ENCODE measurements at places on chromosomes 13 and 19.

DNA sequence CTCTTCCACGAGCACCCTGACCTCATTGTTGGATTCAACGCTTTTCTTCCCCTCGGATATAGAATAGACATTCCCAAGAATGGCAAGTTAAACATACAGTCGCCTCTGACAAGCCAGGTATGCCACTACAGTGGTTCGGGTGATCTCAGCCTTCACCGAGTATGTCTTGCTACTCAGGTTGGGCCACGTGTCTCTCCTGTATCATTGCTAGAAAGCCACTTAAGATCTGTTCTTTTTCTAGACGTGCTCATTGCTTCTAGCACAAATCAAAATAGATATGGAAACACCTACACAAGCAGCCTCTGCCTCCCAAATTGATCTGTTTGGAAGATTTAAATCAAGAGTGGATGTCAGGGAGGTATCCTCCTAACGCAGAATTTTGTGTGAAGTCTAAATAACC lies 2.3 kb downstream of the SIN3B start:
- DNase-seq = no peak

- no peak for DNase-seq
Observed at GRCh38 chr19:39481229-39481545, 549 bp downstream of the TIMM50 start.

- DNase-seq = no peak
Observed at GRCh38 chr13:106151056-106151699, 384.3 kb downstream of the EFNB2 start.

- no peak for DNase-seq
Observed at GRCh38 chr19:28501976-28502375, 711.0 kb downstream of the UQCRFS1 start.

DNA sequence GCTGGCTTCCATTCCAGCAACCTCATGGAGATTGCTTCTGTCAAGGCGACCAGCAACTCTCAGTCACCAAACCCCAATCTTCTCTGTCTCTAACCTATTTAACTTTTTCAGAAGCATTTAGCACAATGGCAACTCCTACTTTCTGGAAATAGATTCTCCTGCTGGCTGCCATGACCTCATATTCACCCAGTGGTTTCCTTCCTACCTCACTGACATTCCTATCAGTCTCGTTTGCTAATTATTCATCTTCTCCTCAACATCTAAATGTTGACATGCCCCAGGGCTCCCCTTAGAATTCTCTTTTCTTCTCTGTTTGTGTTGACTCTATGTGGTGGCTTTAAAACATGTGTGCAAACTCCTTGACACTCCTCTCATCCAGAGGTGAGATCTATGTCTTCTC lies 106.7 kb downstream of the OLFM4 start:
- DNase-seq = no peak

- DNase-seq = no peak
Observed at GRCh38 chr13:42484386-42484785, 89.6 kb upstream of the TNFSF11 start.

- no peak for DNase-seq
Observed at GRCh38 chr19:13622766-13623715, 116.8 kb upstream of the CACNA1A start.

- DNase-seq = no peak
Observed at GRCh38 chr13:109684824-109685202, 101.6 kb downstream of the IRS2 start.

DNA sequence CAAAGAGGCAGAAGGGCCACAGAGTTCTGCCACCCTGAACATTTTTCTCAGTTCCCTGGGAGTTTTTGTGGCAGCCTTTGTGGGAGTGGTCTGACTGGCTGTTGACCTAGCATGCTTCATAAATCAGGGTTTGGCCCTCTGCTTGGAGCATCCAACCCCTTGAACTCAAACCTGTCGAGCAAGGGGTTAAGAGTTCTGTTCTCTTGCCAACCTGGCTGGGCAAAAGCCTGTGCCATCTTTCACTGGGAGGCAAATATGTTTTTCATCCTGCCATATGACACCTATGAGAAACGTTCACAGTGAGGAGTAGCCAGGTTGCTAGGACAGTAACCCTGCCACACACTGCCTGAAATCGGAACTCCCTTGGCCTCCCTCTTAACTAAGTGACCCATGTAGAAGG lies 7.7 kb upstream of the TEX26 start:
- DNase-seq = no peak

- DNase-seq = no peak
Observed at GRCh38 chr13:94622344-94622743, 20.7 kb downstream of the GPR180 start.

- no peak for DNase-seq
Observed at GRCh38 chr19:50837300-50837699, 3.9 kb upstream of the KLK15 start.

DNA sequence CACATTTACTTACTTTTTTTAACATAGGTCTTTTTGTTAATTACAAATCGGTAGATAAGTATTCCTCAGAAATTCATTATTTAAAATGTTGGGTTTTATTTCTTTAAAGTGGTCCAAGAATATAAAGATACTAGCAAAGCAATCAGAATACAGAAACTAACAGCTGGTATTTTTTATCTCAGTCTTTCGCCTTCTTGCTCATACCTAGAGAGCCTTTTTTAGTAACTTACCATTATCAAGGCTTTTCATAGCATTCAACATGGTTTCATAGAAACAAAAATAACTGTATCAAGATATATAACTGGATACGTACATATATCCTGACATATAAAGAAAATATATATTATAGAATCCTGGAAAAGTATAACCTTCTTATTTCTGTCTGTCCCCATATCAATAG lies 227.8 kb upstream of the MIR17HG start:
- DNase-seq = no peak

GRCh38 chr19:16142032-16142580 lies 1.4 kb upstream of the HSH2D start:
- no peak for DNase-seq

- DNase-seq = no peak
Observed at GRCh38 chr13:49213997-49214916, 5.9 kb upstream of the MLNR start.

- no peak for DNase-seq
Observed at GRCh38 chr13:43830497-43830881, 43.7 kb upstream of the ENOX1 start.

- no peak for DNase-seq
Observed at GRCh38 chr13:44768775-44769581, 192.8 kb upstream of the TSC22D1 start.

- no peak for DNase-seq
Observed at GRCh38 chr13:34000955-34001354, 183.0 kb downstream of the RFC3 start.

GRCh38 chr13:78040205-78040830 lies 121.7 kb upstream of the EDNRB start:
- no peak for DNase-seq

DNA sequence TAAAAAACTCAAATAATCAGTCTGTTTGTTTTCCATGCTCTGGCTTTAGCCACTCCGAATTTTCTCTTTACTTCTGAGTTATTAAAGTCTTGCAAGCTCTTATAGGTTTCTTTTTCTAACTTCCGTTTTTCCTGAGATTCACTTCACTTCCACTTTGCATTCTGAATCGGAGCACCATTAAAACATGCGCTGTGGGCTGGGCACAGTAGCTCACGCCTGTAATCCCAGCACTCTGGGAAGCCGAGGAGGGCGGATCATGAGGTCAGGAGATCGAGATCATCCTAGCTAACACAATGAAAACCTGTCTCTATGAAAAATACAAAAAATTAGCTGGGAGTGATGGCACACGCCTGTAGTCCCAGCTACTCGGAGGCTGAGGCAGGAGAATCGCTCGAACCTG lies 357.9 kb downstream of the SLITRK6 start:
- DNase-seq = no peak

- DNase-seq = no peak
Observed at GRCh38 chr13:63910511-63910910, 2494.9 kb upstream of the PCDH20 start.

- no peak for DNase-seq
Observed at GRCh38 chr13:60707878-60708277, 310.9 kb downstream of the TDRD3 start.

- DNase-seq = no peak
Observed at GRCh38 chr13:46860722-46861121, 36.1 kb downstream of the HTR2A start.

DNA sequence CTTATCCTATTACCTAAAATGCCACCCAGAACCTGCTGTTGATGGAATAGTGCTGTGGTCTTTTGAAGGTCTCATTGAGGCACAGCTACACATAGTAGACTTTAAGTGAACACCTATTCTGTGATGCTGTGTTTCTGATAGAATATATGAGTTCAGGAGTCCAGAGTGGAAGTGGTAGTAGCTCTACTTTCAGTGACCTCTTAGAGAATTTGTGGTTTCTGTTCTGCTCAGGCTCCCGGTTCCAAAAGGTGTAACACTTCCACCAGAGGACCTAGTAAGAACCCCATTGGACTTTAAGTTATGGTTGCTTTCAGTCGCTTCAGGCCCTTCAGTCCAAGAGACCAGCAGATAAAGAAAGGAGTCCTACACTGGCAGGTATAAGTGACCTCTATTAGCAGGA lies 11.4 kb upstream of the MYCBP2 start:
- DNase-seq = no peak

DNA sequence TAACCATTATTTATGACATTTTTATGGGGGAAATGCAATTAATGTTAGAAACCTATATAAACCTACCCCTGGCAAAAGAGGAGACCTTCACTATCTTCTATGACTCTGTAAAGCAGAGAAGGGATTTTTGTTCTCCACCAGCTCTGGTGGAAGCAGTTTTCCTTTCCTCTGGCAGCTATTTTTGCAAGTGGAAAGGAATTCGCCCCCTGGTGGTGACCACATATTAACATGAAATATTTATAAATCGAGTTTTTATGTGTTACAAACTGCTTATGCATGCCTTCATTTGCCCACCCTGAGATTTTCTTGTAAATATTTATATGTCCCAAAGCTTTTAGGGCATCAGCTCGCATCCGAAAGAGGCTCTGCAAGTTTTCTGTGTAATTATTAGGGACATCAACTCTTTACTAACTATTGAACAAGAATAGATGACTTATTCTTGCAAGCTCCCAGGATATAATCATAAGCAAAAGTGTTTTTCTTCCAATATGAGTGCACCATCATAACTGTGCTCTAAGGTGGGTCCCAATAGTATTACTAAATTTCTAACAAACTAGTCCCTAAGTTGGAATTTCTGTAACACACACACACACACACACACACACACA lies 62.4 kb downstream of the SERTM1 start:
- no peak for DNase-seq

- DNase-seq = no peak
Observed at GRCh38 chr13:79918620-79919019, 422.3 kb downstream of the SPRY2 start.

- no peak for DNase-seq
Observed at GRCh38 chr19:11781295-11782057, 14.7 kb downstream of the ZNF441 start.

GRCh38 chr19:10044390-10044789 lies 31.1 kb downstream of the RDH8 start:
- DNase-seq = no peak

DNA sequence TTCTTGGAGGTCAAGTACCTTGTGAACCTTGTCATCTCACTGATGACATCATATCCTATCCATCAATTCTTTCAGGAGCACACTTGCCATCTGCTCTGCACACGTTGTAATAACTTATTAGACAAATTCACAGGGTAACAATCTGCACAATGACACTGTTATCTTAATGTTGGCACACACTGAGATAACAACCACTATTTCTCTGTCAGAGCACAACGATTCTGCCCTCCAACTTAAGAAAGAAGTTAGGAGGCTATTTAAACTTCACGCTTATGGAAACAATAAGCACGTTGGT lies 351.3 kb downstream of the DACH1 start:
- no peak for DNase-seq
